Cortex of kidney (tissue), 1 donor: ENCODE measurements at places on chromosomes 12 and 14.

GRCh38 chr12:117098361-117099217, 627 bp downstream of the TESC start:
- no peak for DNase-seq

- DNase-seq: no peak
Measured at GRCh38 chr12:76274420-76275083, 73.7 kb downstream of the BBS10 start.

GRCh38 chr14:61566537-61567225, 128.6 kb upstream of the HIF1A start:
- no peak for DNase-seq

- DNase-seq: no peak
Measured at GRCh38 chr14:83280719-83281118, 1747.1 kb upstream of the SEL1L start.
